ENCODE measurements at places on chromosomes 7 and 10.

- DNase-seq: no peak
- no peak overlapping the region for H3K4me3 ChIP-seq
- no peaks in the 10 kb centered on the region for H3K36me3 ChIP-seq
- no peak overlapping the region for H3K27ac ChIP-seq
- no peaks in the 10 kb centered on the region for H3K4me1 ChIP-seq
- no peaks in the 10 kb centered on the region for H3K27me3 ChIP-seq
Measured at GRCh38 chr10:3606309-3606708, 178.7 kb downstream of the KLF6 start.

GRCh38 chr7:146606628-146607027, 490.0 kb downstream of the CNTNAP2 start:
- H3K27me3 ChIP-seq: no peaks in the 10 kb centered on the region
- H3K36me3 ChIP-seq: no peaks in the 10 kb centered on the region
- H3K4me1 ChIP-seq: no peaks in the 10 kb centered on the region
- H3K27ac ChIP-seq: no peak overlapping the region

DNA sequence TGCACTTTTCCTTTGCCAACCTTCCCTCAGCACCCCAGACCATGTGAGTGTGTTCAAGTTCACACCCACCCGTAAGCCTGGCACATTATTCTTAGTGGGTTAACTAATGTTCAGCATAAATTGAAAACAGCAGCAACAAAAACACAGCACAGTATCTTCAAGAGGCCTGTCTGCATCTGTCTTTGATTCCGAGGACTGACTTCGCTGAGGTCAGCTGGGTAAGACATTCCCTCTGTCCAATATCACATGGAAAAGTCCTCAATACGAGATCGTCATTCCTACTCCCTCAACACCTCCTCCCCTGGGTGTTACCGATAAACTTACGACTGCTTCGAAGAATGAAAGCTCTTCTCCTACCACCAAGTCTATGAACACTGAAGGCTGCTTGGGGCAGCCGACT, 218.8 kb downstream of the SFMBT2 start:
- no peak overlapping the region for H3K27ac ChIP-seq
- H3K4me3 ChIP-seq: no peak overlapping the region
- H3K27me3 ChIP-seq: no peaks in the 10 kb centered on the region
- no peak for DNase-seq
- H3K4me1 ChIP-seq: no peaks in the 10 kb centered on the region

DNA sequence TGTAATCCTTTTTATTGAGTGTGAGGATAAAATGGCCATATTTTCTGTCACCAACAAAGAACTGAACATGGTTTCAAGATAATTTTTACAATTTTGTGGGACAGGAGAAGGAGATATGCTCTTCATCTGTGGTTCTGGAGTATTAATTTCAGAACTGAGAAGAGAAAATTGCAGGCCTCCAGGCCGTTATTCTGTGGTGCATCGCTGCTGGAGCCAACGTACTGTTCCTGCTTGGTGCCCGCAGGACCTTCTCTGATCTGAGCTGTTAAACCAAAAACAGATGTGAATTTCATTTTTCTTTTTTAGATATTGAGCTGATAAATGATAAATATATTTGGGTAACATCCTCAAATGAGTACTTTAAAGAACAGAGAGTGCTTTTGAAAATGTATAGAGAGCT, 63.9 kb downstream of the IKZF1 start:
- no peak for DNase-seq
- no peaks in the 10 kb centered on the region for H3K4me1 ChIP-seq
- H3K36me3 ChIP-seq: no peaks in the 10 kb centered on the region
- no peak overlapping the region for H3K4me3 ChIP-seq

DNA sequence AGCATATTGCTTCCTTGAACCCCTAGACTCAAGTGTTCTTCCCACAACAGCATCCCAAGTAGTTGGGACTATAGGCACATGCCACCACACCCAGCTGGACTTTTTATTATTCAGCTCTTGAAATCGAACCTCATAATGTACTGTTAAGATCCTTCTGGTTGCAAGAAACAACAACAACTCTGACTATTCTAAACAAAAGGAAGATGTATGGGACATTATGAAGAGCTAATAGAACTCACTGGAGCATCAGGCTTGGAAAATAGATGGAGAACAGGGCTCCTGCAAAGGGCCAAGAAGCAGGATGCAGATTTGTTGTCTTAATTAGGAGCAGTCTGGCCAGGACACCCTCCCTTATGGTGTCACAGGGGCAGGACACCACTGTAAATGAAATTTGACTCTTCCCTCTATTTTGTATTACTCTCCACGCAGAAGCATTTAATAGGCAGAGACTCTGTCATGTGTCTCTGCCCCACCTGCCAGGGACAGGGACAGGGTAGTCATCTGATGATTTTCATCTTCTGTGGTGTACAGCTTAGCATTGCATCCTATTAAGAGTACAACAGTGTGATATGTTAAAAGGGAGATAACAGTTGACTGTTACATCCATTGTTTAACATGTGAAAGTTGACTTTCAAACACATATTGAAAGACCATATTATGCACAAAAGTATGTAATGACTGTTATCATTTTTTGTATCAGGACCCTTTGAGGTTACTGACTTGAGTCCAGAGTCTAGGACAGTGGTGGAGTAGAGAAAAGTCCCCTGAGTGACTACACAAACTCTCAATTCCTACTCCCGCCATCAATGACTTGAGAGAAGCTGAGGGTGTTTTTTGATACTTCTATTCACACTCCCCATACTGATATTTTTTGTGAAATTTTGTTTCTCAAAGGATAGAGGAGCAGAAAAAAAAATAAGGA, 157.3 kb downstream of the LRRC4 start:
- H3K4me1 ChIP-seq: no peaks in the 10 kb centered on the region
- no peak overlapping the region for H3K27ac ChIP-seq
- no peaks in the 10 kb centered on the region for H3K36me3 ChIP-seq
- no peaks in the 10 kb centered on the region for H3K27me3 ChIP-seq
- DNase-seq: no peak
- no peak overlapping the region for H3K4me3 ChIP-seq

GRCh38 chr7:91633013-91633441, 247.5 kb downstream of the MTERF1 start:
- DNase-seq: no peak
- no peak overlapping the region for H3K27ac ChIP-seq
- H3K4me3 ChIP-seq: no peak overlapping the region
- H3K27me3 ChIP-seq: no peaks in the 10 kb centered on the region

DNA sequence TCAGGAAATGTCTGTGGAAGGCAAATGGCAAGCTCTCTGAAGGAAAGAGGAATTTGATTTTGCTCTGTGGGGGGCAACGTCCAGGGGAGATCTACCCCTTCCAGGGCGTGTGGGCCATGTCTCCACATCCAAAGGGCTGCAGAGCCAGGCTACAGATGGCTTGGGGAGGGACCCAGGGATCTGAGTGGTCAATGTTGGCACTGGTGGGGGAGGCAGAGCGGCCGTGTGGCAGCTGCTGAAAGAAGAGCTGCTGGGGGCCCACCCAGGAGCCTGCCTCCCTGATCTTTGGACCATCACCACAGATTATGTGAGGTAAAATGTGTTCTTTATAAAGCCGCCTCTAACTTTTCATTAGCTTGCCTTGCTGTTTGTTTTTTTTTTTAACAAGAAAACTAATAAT, 144.1 kb downstream of the HERPUD2 start:
- no peak for DNase-seq
- no peak overlapping the region for H3K4me3 ChIP-seq
- H3K4me1 ChIP-seq: no peaks in the 10 kb centered on the region

DNA sequence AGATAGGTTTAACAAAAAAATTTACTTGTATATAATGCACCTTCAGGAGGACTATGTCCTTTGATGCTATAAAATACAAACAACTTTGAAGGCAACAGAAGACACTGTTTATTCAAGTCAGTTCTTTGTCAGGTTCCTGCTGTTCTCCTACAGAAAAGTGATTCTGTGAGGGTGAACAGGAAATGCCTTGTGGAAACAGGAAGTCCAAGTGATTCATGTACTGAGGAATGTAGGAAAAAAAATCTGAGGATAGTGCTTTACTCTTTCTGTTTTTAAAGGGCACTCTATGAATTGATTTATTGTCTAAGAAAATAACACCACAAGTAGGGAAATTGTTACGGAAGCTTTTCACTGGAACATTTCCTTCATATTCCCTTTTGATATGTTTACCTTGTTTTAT, 171.9 kb downstream of the HDAC9 start:
- H3K4me3 ChIP-seq: no peak overlapping the region
- H3K36me3 ChIP-seq: no peaks in the 10 kb centered on the region
- no peaks in the 10 kb centered on the region for H3K27me3 ChIP-seq
- no peaks in the 10 kb centered on the region for H3K4me1 ChIP-seq

DNA sequence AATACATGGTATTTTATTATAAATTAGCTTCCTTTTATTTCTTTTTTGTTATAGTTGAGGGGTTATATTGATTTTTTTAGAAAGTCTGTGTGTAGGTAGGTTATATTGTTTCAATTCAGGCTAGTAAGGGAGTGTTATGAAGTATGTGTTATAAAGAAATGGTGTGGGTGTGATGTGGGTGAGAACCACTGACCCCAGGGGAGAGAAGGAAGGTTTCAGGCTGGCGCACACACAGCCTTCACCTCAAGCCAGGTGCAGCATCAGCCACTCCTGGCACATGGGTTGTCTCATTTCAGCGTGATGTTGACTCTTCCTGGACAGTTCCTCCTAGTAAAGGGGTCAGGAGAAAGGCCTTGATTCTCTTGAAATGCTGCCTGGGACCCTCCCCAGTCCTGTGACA, 291.3 kb downstream of the POU6F2 start:
- no peak for DNase-seq
- no peak overlapping the region for H3K4me3 ChIP-seq
- H3K4me1 ChIP-seq: peaks cover 3% of the 10 kb centered on the region
- peaks cover 2% of the 10 kb centered on the region for H3K27me3 ChIP-seq
- no peak overlapping the region for H3K27ac ChIP-seq

DNA sequence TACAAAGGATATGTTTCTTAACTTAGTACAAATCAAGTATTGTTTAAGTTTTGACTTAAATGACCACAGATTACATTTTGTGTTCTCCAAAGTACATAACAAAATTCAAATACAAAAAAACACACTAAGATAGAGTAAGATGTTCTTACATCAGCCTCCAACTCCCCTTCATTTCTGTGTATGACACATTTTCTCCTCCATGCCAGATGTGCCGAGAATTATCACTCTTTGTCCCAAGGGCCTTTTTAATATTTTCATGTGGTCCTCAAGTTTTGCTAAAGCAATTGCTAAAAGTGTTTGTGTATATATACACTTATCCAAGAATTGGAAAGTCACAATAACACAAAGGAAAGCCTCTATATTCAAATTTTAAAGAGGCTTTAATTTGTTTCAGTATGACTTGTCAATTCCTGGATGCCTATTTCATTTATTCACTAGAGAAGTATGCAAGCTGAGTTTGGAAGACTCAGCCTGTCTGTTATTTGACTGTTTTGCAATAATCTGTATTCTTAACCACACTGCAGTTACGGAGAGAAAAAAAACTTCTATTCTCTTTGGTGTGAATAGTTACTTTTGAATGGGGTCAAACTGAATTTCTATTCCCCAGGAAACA, 586.4 kb upstream of the SEMA3D start:
- H3K27ac ChIP-seq: no peak overlapping the region
- no peaks in the 10 kb centered on the region for H3K4me1 ChIP-seq
- no peaks in the 10 kb centered on the region for H3K27me3 ChIP-seq

DNA sequence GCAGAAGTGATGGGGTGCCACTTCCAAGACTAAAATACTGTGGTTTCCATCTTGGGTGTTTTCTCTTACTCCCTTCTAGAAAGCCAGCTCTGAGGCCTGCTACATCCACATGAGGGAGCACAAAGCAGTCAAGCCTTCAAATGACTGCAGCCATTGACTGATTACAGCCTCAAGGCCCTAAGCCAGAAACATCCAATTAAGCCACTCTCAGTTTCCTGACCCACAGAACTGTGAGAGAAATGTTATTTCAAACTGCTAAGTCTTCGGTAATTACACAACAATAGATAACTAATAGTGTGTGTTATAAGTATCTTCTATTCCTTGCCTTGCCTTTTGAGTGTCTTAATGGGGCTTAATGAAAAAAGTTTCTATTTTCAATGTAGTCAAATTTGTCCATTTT, 24.8 kb downstream of the BRAF start:
- peaks cover 4% of the 10 kb centered on the region for H3K36me3 ChIP-seq
- no peak overlapping the region for H3K4me3 ChIP-seq
- H3K4me1 ChIP-seq: no peaks in the 10 kb centered on the region
- no peak for DNase-seq
- H3K27me3 ChIP-seq: no peaks in the 10 kb centered on the region
- H3K27ac ChIP-seq: no peak overlapping the region

Measured in mesenchymal stem cell (in vitro differentiated cells and primary cell).